ENCODE measurements at places on chromosomes 11 and 22.
A peak's percentile ranks its signal among the peaks of the same experiment; 100 is the strongest.

- DNase-seq = no peak
These were observed 675.4 kb upstream of the ARHGAP42 start for GRCh38 chr11:100011697-100012096.

DNA sequence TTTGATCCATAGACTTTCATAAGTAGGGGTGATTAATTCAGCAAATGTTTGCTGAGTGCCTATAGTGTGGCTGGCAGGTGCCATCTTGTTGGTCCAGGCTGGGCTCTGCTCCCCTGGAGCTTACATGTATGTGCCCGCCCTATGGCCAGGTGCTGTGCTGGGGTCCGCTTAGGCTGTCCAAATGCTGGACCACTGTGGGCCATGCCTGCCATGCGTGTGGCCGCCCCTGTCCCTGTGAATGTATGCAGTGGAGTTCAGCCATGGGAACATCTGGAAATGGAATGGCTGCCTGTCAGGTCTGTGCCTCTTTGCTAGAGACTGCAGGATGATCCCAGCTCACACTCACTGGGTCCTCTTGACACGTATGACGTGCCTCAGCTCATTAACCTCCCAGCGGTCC lies 594.6 kb downstream of the TBC1D22A start:
- no peak for DNase-seq

DNA sequence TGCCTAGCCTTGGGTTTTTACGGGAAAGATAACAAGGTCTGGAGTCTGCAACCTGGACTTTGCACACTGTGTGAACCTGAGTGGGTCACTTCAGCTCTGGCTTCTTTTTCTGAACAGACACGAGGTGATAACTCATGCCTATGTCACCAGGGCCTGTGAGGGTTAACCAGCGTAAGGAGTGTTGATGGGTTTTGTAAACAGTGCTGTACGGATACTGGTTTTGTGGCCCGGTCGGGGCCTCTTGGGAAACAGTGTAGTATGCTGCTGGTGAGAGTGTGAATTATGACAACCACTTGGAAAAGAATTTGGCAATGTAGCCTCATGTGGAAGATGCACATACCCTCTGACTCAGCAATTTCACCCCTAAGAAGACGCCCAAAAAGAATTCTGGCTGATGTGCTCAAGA lies 266.8 kb downstream of the MN1 start:
- DNase-seq = no peak

GRCh38 chr11:117738246-117738957 lies 58.6 kb downstream of the DSCAML1 start:
- DNase-seq = no peak

GRCh38 chr11:128615076-128615475 lies 27.7 kb upstream of the ETS1 start:
- no peak for DNase-seq

- peak; percentile 14 for DNase-seq
These were observed 75.2 kb downstream of the PTPRJ start for GRCh38 chr11:48055292-48056132.

GRCh38 chr22:44097263-44098020 lies 73.3 kb downstream of the PARVB start:
- DNase-seq = no peak

DNA sequence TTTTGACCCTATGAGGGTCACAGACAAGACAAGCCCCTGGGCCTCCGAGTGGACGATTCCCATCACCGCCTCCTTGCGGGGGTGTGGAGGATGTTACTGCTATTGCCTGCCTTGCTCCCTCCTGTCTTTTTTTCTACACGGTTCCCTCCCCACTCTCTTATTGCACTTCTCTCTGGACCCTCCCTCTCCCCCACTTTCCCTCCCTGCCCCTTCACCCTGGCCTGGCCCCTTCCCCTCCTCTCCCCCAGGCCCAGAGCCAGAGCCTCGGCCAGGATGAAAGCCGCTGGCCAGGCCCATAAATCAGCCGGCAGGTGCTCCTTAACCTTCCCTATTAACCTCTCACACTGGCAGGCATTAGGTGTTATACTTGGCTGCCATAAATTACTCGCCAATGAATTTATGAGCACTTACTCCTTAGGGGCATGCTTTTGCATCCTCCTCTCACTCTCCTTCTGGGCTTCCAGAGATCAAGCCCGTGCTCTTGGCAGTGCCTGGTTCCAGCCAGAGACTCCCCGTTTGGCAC lies 18.3 kb upstream of the ALX4 start:
- no peak for DNase-seq

DNA sequence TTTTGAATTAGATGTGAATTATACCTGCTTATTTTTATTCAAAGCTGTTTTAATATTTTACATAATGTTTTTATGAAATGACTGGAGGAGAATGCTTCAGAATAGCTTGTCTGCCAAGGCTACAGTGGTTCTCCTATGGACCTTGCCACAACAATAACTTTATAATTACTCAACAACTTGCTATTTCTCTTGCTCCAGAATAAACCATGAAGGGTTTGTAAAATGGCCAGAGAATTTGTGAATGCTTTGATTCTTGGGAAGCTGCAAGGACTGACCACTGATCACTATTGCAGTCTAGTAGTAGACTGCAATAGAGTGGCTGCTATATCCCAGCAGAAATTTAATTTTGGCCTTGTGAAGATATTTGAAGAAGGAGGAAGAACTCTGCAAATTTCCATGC lies 199.7 kb downstream of the FAT3 start:
- DNase-seq = no peak

GRCh38 chr11:60769273-60769672 lies 12.6 kb downstream of the MS4A15 start:
- DNase-seq = no peak

GRCh38 chr11:116852261-116853031 lies 15.0 kb upstream of the APOA1 start:
- DNase-seq = no peak

- no peak for DNase-seq
These were observed 18.8 kb downstream of the SNX19 start for GRCh38 chr11:130897262-130898182.

DNA sequence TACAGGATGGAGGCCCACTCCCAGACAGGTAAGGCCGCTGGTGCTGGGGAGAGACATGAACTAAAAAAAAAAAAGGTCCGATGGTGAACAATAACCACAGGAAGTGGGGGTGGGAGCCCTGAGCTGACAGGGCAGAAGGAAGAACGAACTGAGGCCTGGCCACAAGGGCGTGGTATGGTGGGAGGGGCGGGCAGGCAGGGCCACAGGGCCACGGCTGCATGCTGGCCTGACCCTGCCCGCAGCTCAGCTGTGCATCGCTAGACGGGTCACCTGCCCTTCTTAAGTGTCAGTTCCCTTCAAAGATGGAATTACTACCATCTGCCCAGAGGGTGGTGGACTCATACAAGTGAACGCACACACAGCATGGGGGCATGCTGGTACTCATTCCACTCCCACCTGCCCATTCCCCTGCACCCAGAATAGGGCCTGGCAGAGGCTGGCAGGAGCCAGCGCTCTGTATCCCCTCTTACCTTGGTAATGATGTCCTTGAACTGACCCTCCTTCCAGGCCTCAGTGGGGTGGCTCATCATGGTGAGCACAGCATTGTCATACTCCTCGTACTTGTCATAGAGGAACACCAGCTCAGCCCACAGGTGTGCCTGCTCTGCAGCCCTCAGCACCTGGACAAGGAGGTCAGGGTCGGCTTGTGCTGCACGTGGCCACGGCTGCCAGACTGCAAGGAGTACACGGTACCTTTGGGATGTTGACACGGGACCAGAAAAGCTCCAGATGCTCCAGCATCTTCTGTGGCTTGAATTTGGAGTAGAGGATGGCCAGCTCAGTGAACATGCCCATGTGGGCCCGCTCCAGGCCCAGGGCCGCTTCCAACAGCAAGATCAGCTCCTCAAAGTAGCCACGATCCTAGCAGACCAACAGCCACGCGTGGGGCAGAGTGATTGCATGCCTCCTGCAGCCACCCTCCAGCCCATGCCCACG lies 17.5 kb upstream of the SLC25A1 start:
- DNase-seq = no peak

DNA sequence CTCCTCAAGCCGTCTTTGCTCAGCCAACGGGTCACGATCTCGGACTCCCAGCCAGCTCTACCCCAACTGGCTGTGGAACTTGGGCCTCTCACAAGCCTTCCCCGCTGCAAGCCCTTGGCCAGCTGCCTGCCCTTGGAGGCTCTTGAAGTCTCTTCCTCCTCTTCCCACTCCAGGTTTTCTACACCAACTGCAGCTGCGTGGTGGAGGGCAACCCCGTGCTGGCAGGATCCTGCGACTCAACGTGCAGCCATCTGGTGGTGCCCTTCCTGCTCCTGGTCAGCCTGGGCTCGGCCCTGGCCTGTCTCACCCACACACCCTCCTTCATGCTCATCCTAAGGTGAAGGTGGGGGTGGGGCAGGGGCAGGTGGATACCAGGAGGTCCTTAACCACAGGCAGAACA lies 40.5 kb upstream of the TPBGL start:
- DNase-seq = no peak

DNA sequence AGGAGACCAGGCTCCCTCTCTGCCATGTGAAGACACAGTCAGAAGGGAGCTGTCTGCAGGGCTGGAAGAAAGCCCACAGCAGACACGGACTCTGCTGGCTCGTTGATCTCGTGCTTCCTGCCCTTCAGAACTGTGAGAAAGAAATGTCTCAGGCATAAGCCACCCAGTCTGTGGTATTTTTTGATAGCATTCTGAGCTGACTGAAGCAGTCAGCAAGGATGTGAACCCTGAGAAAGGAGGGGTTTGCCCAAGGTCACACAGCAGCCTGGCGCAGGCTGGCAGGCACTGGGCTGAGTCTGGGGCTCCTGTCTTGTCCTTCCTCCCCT lies 255.1 kb upstream of the B3GAT1 start:
- DNase-seq = no peak

GRCh38 chr11:66454247-66454646 lies 12.5 kb upstream of the PELI3 start:
- DNase-seq = no peak

DNA sequence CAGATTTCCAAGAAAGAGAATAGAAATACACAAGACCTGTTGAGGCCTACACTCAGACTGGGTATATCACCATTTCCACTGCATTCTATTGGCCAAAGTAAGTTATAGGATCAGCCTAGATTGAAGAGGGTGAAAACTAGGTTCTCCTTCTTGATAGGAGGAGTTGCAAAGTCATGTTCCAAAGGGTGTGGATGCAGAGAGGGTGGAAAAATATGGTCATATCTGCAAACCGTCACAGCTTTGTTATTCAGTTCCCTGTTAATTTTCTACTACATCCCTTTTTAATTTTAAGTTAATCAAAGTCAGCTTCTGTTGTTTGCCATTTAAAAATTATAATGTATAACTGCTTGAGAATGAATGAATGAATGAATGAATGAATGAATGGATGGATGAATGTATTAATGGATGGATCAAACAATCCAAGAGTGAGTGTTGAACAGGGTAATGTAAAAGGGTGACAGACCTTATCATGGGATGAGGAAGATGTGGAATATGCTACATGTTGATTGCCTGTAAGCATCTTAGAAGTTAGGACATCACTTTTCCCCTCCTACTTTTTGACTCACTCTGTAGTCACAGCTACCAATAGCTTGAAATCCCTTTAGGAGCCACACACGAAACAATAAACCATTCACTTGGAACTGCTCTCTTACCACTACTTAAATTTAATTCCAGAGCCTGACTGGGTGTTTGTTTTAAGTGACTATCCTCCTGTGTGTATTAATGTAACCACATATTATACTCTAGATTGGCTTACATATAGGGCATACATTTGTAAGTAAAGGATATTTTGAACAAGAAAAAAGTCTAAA lies 121.5 kb downstream of the CCDC34 start:
- DNase-seq = no peak
